Naive thymus-derived CD8-positive, alpha-beta T cell (primary cell): ENCODE measurements at places on chromosomes 2 and 18.

GRCh38 chr2:223180463-223180862, 128.5 kb downstream of the KCNE4 start:
- DNase-seq: no peak

GRCh38 chr2:207241198-207241597, 75.5 kb upstream of the KLF7 start:
- DNase-seq: no peak

DNA sequence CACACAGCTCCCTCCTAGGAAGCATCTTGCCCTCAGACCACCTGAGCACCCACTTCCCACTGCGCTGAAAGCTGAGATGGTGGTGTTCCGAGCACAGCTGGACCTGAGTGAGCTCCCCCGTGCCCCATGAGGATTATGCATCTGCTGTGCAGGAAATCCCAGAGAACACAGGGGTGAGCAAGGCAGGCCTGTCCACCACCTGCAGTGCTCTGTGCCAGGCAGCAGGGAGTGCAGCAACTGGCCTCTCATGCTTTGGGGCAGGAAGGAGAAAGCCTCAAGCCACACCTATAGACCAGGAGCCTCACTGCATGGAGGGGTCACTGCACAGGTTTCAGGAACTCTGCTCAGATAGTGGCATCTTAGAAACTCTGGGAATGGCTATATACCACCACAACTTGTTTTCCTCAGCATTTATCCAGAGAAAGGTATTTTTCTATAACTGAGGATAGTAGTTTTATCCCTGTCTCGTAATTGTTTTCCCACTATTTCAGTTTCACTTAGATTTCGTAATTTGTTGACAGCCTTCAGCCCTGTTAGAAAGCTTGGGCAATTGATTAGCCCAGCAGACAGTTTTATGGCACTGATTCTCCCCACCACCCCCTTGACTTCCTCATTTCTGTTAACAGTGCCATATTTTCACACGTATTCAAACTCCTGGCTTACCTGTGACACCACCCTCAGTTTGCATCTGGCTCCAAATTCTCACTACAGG, 144.3 kb upstream of the DAPL1 start:
- DNase-seq: no peak

GRCh38 chr18:58502628-58503027, 126.3 kb downstream of the ALPK2 start:
- no peak for DNase-seq

- DNase-seq: no peak
These were observed 793.4 kb downstream of the SATB2 start for GRCh38 chr2:198664321-198664720.

GRCh38 chr18:48539406-48540250, 797 bp downstream of the CTIF start:
- peak; percentile 62 for DNase-seq
